ENCODE measurements at places on chromosomes 12 and 14.

DNA sequence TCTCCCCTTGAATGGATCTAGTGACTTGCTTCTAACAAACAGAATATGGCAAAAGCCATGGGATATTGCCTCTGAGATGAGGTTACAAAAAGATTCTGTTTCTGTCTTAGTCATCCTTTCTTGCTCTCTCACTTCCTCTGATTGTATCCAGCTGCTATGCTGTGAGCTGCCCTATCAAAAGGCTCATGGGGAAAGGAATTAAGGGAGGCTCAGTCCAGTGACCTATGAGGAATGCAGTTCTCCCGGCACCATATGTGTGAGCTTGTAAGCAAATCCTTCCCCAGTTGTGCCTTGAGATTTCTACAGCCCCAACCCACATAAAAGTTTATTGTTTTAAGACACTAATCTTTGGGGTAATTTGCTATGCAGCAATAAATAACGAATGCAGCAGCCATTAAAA is 183.1 kb downstream of the KLHL28 start:
- DNase-seq = no peak

GRCh38 chr12:52423661-52424500 is 10.3 kb downstream of the KRT75 start:
- DNase-seq = no peak

DNA sequence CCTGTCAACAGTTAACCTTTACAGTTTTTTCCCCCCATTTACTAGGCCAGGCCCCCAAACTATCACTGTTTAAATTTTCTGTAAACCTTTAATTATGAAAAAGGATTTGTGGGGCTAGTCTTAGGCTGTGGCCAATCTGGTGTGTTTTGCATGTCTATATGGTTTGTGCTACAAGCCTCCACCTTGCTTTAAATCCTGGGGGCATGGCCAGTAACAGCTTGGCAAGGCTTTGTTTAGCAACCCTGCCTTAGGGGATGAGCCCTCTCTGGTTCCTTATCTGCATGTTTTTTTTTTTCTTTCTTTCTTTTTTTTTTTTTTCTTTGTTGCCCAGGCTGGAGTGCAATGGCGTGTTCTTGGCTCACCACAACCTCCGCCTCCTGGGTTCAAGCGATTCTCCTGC is 102.7 kb downstream of the KCNMB4 start:
- no peak for DNase-seq

- no peak for DNase-seq
Measured at GRCh38 chr14:89207925-89208328, 209.1 kb downstream of the FOXN3 start.

DNA sequence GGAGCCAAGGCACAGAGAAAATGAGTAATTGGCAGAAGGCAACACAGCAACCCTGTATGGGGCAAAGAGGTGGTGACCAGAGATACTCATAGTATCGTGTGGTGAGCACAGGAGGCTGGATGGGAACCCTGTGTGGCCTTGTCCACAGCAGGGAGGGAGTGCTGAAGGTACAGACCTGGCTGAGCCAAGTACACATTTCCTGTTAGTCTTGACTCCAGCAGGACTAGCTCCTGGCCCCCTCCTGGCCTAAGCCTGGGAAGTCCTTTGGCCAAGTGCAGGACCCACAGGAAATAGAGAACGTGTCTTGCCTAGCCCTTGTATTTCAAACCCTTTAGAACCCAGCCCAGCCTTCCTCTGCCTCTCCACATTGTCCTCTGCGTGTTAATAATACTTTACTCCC is 289.8 kb upstream of the PWP1 start:
- no peak for DNase-seq

GRCh38 chr12:32997471-32997870 is 100.9 kb upstream of the PKP2 start:
- no peak for DNase-seq
